Panc1 (cell line): ENCODE measurements at places on chromosomes 16 and 17. TPM values are rescaled to one million over a fixed set of nuclear protein-coding genes. Genes with fewer than 3 reads are reported as not detected.

PRSS36 gene
- total RNA-seq = 0.23 TPM

ASPA gene
- total RNA-seq = not detected

MPP2 gene
- total RNA-seq = 3.5 TPM

STX1B gene
- total RNA-seq = 3.7 TPM
